Right hindlimb (tissue), 1 donor: ENCODE measurements at places on chromosomes 11 and 22.

DNA sequence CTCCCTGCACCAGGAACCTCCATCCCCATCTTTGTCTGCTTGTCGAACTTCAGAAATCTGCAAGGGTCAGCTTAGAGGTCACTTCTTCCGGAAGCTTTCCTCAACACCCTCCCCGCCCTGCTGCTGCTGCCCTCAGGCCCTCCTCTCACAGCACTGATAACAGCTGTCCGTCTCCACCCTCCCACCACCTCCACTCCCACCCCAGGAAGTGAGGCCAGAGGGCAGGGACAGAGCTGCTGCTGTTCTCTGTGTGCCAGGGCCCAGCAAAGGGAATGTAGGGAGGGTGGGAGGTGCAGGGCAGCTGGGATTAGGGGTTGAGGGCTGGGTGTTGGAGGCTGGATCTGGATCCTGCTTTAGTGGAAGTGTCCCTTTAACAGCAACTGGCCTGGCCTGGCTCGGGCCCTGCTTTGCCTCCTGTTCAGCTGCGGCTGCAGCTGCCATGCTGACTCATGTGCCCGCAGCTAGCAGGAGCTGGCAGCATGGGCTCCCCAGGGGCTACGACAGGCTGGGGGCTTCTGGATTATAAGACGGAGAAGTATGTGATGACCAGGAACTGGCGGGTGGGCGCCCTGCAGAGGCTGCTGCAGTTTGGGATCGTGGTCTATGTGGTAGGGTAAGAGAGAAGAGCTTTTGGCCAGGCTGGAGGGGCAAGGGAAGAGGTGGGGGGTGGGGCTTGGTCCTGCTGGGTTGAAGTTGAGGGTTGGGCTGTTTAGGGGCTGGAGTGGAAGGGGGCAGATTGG is at the start of gene P2RX6:
P2RX6 (plus strand) TSS at position 440 of the 740 bp plus-strand sequence; CDS start at position 450, 10 bp downstream.
- DNase-seq = peak; percentile 89

GRCh38 chr22:36306227-36306626 is 53.3 kb downstream of the APOL1 start:
- no peak for DNase-seq

GRCh38 chr22:50249341-50250248 is 1.5 kb downstream of the HDAC10 start:
- DNase-seq = peak; percentile 22

- no peak for DNase-seq
Measured at GRCh38 chr22:44161673-44162072, 19.1 kb upstream of the PARVG start.

DNA sequence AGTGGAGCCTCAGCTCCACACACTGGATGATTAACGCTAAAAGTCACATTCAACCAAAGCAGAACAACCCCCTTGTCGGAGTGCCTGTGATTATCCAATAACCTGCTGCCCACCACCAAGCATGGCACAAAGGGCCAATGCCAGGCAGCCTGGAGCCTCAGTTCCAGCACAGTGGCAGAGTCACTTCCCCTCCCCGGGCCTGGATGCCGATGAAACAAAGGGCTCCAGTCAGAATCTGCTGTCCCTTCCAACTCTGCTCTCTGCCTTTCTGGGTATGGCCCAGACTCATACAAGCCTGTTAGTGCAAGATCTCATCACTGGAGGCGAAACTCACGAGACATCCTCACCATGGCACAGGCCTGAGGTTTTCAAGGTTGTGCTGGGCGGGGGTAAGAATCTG is 52.1 kb downstream of the CLTCL1 start:
- DNase-seq = no peak

DNA sequence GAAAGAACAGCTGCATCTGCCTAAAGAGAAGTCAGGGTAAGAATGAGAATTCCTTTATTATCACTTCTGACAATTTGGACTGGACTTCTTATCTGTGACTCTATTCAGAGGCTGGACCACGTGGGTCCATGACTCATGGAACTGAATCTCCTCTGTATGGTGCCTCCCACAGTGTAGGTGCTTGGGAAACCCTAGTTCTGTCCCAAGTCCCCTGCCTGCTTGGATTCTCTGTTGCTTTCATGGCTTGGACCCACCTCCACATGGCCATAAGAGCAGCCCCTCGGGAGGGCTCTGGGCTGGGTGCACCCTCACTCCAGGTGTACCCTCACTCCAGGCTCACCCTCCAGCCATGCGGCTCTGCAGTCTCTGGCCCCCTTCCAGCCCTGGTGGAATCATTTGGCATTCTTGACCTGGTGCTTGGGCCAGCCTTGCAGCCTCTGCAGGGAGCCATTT is 153.4 kb downstream of the CACNA1I start:
- no peak for DNase-seq

GRCh38 chr11:86122773-86123172 is 53.9 kb upstream of the PICALM start:
- no peak for DNase-seq

DNA sequence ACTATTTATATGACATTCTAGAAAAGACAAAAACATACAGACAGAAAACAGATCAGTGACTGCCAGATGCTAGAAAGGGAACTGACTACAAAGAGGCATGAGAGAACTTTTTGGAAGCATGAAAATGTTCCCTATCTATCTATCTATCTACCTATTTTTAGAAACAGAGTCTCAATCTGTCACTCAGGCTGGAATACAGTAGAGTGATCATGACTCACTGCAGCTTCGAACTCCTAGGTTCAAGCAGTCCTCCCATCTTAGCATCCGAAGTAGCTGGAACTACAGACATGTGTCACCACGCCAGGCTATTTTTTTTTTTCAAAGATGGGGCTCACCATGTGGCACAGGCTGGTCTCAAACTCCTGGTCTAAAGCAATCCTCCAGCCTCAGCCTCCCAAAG is 6.9 kb downstream of the SBF2 start:
- no peak for DNase-seq

DNA sequence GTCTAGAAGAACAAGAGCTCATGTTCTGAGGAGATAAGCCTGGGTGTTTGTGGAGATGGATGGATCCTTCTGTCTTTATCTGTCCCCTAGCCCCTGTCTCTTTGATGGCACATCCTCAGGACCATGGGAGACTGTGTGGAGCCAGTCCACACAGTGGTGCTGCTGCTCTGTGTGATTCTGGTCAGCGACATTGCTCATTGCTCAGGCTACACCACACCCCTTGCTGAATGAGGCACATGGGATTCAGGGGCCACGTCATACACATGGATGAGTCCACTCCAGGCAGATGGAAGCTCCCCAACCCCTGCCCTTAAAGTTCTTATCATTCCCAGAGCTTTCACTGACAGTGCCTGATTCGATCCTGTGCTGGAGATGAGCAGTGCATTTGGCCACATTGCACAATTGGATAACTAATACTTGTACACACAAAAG is 222.2 kb downstream of the NAV2 start:
- DNase-seq = no peak

GRCh38 chr11:35187996-35188395 is 49.0 kb downstream of the CD44 start:
- no peak for DNase-seq

GRCh38 chr11:94203070-94203469 is 74.4 kb downstream of the PANX1 start:
- DNase-seq = no peak

- DNase-seq = no peak
Measured at GRCh38 chr11:107430525-107430924, 27.1 kb downstream of the CWF19L2 start.

DNA sequence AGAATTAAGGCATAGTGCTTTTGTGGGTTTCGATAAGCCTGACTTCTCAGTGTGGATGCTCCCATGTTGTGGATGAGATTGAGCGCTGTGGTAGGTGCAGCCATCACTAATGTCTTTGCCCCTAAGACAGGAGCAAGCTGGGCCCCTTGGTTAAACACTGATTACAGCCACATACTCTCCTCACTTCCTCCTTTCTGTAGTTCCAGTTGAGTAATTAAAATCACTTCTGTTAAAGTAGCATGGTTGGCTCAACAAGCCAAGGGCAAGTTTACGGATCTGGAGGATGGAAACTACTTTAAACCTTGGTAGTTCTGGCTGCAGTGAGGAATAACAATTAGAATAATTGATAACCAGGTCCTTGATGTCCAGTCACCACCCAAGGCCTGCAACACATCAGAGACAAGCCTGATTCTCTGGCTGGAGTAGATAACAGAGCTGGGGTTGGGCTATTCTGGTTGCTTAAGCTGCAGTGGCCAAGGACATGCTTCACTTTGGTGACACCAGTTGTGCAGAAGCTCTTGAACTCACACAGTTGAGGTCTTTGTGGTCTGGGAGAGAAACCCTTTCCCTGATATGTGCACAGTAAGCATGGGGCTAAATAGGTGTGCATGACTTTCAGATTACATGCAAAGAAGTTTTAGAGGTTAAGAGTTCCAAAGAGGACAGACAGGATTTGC is 81.3 kb downstream of the KIRREL3 start:
- no peak for DNase-seq

GRCh38 chr11:12372111-12372510 is 5.3 kb upstream of the PARVA start:
- DNase-seq = no peak

DNA sequence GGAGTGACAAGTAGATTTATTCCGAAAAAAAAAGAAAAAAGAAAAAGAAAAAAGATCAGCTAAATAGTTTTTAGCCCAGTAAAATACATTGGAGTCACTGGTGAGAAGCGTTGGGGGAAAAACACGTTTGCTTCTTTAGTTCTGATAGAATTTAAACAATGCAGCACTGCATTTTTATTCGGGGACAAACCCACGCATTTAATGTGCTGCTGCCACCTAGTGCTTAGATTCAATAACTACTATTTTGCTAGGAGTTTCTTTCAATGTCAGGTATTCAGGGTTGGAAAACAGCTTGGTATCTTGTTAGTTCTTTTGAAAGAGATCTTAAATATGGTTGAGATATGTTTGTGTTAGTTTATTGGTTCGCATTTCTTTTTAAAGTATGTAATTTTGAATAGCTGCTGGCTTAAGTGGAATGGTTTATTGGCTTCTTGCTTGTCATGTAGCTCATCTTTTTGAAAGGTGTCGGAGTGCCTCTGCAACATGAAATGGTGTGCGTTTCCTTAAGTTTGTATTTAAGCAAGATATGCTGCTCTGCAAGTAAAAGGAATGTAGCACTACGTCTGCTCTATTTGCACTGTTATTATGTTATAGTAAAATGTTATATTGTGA is 41.9 kb downstream of the SVIP start:
- DNase-seq = peak; percentile 37

DNA sequence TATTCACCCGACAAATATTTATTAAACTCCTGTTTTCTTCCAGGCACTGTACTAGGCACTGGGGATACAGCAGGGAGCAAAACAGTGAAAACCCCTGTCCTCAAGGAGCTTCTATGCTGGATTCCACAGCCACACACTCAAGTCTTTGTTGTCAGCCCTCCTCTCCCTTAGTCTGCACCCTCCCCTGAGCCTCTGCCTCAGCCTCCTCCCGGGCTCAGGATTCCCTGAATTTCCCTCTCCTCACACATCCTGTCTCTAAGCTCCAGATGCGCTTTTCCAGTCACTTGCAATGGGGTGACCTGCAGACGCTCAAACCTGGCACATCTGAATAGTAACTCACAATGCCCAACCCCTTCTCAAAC is 13.5 kb upstream of the TUB start:
- DNase-seq = no peak

- DNase-seq = no peak
Measured at GRCh38 chr11:112522536-112522935, 261.9 kb upstream of the PLET1 start.

GRCh38 chr22:50261615-50262459 is at the start of gene MAPK12:
Gene MAPK12, minus strand, starts transcription at chr22:50261683. Its CDS starts 174 bp downstream, at chr22:50261509.
- DNase-seq = no peak

GRCh38 chr11:73980001-73980961 is 2.4 kb downstream of the UCP2 start:
- DNase-seq = no peak

GRCh38 chr11:130891326-130891725 is 25.0 kb downstream of the SNX19 start:
- DNase-seq = no peak

GRCh38 chr11:18934195-18934814 is 4.9 kb downstream of the MRGPRX1 start:
- DNase-seq = no peak

DNA sequence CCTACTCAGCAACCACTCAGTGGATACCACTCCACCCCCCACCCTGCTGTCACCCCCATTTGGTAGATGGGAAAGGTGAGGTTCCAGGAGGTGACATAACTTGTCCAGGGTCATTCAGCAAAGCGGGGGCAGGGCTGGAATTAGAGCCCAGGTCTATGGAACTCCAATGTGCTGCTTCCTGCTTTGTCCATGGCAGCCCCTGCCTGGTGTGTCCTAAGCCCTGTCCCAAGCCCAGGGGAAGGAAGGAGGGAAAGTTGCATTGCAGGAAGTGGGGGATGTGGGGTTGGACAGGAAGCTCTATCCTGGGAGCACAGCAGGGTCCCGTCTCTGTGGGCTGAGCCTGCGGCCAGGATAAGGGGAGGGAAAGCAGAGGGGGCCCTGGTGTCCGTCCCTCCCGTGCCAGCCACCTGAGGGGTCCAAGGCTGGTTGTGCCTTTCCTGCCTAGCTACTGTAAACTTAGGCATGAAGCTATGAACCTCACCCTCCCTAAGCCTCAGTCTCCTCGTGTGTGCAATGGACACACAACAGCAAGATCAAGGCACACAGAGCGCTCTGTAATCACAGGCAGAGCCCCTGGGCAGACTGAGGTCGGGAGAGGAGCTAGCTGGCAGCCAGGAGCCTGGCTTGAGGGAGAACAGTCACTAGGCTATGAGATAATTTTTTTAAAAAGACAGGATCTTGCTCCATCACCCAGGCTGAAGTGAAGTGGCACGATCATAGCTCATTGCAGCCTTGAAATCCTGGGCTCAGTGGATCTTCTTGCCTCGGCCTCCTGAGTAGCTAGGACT is 12.9 kb downstream of the GAL3ST1 start:
- no peak for DNase-seq

- peak; percentile 64 for DNase-seq
Measured at GRCh38 chr11:93542811-93543229, 371 bp downstream of the SMCO4 start.

DNA sequence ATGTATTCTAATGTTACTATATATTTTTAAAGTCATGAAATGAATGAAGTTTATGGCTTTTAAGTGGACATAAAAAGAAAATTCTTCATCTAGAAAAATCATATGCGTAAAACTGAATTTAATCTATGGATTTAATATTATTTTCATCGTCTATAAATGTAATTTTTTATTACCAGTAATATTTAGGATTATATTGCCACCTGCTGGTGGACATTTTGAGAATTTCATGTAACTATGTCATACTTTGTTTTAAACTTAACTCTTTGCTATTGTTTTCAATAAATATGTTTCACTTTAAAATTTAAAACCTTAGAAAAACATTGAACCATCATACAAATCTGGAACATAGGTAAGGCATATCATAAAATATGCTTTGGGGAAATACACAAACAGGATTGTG is 66.5 kb upstream of the CEP126 start:
- DNase-seq = no peak

- no peak for DNase-seq
Measured at GRCh38 chr11:72177656-72178055, 14.3 kb upstream of the FOLR1 start.

- DNase-seq = no peak
Measured at GRCh38 chr22:46803936-46804335, 41.5 kb downstream of the TBC1D22A start.

GRCh38 chr11:44623731-44624491 is 58.4 kb downstream of the CD82 start:
- peak; percentile 77 for DNase-seq

- DNase-seq = peak; percentile 1
Measured at GRCh38 chr11:69880041-69880825, 61.0 kb upstream of the FGF3 start.

GRCh38 chr11:95608093-95608492 is 181.5 kb downstream of the FAM76B start:
- DNase-seq = no peak

- no peak for DNase-seq
Measured at GRCh38 chr22:17665854-17666253, 27.3 kb downstream of the BCL2L13 start.

GRCh38 chr11:94131718-94132115 is 3.1 kb downstream of the PANX1 start:
- DNase-seq = no peak
